ENCODE measurements at places on chromosomes 3 and 15.

DNA sequence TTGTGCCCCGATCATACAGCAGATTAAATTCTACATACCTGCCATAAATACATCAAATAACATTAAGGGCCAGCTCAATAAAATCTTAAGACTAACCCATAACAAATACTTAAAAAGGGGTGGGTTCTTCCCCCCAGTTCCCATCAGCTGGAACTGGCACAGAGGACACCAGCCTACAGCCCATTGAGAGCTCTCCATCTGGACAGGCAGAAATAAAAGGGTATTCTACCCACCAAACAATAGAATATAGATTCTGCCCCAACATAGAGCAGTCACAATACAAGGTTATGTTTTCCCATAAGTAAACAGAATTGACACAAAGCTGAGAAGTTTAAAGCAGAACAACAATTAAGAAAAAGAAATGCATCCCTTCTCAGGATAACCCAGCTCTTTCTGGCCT, 11.9 kb downstream of the CPOX start:
- peak; percentile 18 for DNase-seq

- DNase-seq: no peak
Observed at GRCh38 chr3:178043084-178043483, 493.2 kb upstream of the KCNMB2 start.

DNA sequence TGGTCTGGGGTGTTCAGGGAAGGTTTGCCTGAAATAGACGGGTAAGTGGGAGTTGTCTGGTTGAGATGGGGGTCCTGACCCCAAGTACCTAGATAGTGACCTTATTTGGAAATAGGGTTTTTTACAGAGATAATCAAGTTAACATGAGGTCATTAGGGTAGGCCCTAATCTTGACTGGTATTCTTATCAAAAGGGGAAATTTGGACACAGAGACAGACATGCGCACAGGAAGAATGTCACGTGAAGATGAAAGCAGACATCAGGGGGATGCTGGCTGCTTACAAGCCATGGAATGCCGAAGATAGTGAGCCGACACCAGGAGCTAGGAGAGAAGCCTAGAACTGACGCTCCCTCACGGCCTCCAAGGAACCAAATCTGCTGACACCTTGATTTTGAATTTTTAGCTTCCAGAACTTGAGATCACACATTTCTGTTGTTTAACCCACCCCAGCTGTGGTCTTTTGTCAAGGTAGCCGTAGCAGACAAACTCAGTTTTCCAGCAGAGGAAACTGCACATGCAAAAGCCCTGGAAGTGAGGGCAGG, 17.1 kb downstream of the BHLHE40 start:
- DNase-seq: no peak

DNA sequence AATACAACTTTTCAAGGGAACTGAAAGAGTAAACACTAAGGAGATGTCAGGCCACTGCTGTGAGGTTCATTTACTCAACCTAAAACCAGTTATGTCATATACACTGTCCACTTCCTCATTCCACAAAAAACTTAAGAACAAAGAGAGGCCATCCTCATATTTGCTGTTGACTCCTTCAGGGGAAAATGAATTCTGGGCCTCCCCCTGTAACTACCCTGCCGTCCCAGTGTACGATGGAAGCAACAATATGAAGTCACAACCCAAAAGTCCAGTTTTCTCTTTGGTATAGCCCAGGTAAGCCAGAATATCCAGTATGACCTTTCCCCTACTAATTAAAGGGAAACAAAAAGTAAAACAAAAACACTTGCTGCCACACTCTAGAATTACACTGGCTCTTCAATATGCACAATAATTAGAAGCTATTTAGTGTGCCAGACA, 16.2 kb downstream of the CEP152 start:
- no peak for DNase-seq

- no peak for DNase-seq
Observed at GRCh38 chr3:160134964-160135363, 90.3 kb upstream of the C3orf80 start.

DNA sequence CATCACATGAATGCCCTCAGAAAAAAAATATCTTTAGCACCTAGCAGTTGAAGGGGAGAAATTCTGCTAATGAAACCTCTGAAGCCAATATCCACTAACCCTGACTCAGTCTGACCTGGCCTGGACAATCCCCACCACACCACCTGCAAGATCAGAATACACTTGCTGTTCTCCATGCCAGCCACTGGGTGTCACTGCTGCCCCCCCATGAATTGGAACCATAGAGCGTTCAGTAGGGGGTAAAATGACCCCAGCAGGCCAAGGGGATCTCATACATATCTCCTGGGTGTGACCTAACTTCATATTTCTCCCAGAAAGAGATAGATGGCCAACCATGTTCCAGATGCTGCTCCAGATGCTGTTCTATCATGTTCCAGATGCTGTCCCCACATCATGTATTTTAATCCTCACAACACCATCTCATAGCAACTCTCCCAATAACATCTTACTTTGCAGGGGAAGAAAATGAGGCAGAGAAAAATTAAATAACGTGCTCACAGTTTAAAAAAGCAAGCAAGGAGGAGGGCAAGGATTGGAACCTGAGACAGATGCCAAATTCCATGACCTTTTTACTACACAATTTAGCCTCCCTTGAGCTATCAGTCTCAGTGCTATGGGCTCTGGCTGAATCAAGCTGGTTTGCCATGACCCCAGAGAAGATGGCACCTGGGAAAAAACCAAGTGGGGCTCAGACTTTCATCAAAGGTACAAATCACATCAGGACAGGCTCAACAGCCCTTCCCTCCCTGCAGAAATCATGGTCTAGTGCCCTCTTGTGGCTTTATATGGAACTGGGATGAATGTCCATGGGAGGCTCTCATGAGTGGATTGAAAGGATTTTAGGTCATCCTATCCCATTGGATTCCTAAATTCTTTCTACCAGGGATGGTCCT, 12.4 kb downstream of the NTRK3 start:
- DNase-seq: no peak

- DNase-seq: no peak
Observed at GRCh38 chr3:42975955-42976354, 3.2 kb upstream of the GASK1A start.

DNA sequence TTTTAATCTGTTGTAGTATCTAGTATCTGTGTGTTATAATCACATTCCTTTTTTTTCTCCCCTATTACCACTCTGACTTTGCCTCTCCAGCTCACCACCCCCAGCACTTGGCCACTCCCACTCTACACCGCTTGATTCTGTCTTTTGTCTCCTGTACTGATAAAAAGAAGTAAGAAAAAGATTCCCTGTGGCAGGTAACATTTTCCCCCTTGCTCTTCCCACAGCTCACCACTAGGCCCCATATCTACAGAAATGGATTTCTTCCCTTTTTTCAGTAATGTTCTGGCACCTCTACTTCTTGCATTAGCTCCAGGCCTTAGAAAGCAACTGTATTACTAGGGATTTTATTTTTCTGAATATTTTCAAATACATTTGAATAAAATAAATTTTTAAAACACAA, 25.6 kb downstream of the KCNH8 start:
- no peak for DNase-seq

DNA sequence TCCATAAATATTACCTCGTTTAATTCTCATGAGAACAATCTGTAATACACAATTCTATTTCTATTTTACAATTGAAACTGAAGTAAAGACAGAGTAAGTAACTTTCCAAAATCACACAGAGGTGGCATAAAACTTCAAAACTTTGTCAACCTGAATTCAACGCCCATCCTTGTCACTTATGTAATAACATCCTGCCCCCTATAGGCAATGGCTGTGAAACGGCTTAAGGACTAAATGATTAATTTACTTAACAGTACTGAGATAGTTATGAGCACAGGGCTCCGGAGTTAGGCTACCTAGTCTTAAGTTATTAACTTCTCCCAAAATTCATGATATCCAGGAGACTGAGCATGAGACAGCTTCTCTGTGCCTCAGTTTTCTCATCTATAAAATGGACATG, 293.1 kb upstream of the CHRM5 start:
- DNase-seq: no peak

- DNase-seq: no peak
Observed at GRCh38 chr3:179837374-179837773, 184.5 kb downstream of the USP13 start.

DNA sequence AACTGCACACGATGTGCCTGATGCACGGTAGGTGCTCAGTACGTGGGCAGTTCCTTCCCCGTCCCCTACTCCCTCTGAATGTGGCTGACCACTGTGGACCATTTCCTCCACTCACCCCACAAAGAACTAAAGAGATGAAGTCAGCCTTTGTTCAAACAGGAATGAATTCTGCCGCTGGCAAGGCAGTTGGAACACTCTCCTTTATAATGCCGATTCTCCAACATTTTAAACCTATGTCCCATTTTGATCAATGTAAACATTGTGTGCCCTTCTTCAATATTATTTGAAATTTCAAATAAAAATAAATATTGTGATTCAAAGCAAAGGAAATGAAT, 57.5 kb upstream of the MEF2A start:
- DNase-seq: no peak

DNA sequence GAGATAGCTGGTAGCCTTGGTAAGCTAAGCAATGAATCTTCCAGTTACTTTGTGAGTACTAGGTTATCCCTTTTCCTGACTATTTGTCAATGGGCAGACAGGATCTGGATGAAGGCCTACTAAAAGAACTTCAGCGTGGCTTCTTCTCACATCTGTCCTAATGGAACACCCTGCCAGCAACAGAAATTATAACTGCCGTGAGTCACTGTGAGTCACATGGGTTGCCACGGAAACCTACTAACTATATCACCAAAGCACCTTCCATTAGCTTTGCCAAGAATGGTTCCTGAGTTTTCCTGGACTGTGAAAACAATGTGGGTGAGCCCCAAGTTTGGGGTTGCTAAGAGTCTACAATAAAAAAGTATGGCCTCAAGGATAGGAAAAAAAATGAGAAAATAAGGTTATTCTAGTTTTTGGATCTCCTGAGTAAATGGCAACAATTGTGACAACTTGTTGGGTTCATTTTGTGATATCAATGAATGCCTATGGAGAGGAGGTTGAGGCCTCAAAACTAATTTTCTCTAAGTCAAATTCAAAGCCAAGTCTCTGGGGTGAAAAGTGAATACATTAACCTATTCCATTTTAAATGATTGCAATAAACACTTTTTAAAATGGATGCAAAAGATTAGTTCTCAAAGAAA, 195.1 kb upstream of the ICE2 start:
- no peak for DNase-seq

- DNase-seq: no peak
Observed at GRCh38 chr3:29463304-29463703, 182.4 kb downstream of the RBMS3 start.

DNA sequence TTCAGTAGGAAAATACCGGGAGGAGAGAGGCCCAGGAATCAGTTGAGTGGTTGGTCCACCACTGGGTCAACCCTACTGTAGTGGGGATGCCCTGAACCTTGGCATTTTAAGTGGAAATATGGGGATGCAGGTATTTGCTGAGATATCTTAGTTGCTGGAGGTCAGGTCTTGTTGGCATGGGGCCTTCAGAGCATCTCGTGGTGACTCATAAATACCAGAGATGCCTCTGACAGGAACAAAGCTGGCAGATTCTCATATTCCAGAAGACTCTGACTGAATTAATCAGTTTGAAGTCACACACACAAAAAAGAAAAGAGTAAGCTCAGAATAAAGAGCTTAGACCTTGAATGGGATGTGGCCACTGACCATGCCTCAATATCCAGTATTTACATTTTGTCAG, 91.6 kb downstream of the CACNA2D3 start:
- no peak for DNase-seq

GRCh38 chr15:62378772-62379498, 213.8 kb upstream of the C2CD4B start:
- no peak for DNase-seq

DNA sequence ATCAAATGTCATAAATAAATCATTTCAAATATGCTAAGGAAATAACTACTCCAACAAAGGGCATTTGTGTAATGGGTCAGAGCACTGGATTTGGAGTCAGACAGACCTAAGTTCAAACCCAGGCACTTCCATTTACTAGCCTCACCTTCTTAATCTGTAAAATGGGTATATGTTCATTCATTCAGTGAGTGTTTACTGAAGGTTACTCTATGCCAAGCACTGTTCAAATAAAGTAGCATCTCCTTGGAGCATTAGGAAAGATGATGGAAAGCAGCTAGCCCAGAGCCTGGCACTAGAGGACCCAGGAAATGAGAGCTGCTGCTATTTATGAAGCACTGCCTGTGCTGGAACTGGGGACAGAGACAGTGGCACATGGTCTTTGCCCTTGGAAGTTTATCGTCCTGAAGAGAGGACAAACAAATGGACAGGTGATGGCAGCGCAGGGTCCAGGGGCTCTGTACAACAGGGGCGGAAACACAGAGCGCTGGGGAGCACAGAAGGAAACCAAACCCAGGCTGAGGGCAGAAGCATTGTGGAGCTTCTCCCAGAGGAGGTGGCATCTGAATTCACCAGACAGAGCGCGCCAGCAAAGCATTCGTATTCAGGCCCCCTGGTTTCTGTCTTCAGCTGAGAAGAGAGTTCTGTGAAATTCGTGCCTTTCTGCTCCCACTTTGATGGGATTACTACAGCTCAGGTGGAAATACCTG, 19.0 kb downstream of the TM4SF4 start:
- no peak for DNase-seq

DNA sequence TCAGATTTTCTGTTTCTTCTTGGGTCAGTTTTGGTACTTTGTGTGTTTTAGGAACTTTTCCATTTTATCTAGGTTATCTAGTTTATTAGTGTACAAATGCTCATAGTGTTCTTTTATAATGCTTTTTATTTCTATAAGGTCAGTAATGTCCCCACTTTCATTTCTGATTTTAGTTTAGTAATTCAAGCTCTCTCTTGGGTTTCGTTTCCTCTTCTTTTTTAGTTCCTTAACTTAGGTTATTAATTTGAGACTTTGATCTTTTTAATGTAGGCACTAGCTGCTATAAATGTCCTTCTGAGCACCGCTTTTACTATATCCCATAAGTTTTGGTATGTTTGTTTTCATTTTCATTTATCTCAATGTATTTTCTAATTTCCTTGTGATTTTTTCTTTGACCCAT, 27.0 kb upstream of the CD200R1L start:
- no peak for DNase-seq

GRCh38 chr15:80667936-80668335, 27.2 kb upstream of the ABHD17C start:
- no peak for DNase-seq

GRCh38 chr15:41241221-41241964, 10.3 kb downstream of the CHP1 start:
- DNase-seq: no peak

GRCh38 chr3:5503136-5503535, 315.6 kb downstream of the EDEM1 start:
- DNase-seq: no peak

- DNase-seq: no peak
Observed at GRCh38 chr3:50714946-50715345, 40.2 kb downstream of the DOCK3 start.

DNA sequence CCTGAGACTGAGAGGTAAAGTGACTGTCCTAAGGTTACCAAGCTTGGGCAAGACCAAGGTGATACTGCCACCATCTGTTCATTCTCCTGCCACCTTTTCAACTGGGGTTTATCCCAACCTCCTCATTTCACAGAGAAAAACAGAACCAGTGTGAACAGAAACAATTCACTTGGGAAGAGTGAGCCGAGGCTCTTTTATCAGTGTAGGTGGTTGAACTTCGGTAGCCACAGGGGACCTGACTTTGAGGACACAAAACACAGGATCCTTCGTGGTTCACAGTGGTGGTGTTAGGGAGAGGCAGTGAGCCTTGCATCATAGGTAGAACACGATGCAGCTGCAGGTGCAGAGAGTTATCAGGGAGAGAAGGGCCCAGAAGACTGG, 72.8 kb upstream of the ICE2 start:
- no peak for DNase-seq

Measured in hippocampal formation (tissue), 2 donors.